ENCODE measurements at places on chromosomes 7 and 10.
A peak's percentile ranks its signal among the peaks of the same experiment; 100 is the strongest.

DNA sequence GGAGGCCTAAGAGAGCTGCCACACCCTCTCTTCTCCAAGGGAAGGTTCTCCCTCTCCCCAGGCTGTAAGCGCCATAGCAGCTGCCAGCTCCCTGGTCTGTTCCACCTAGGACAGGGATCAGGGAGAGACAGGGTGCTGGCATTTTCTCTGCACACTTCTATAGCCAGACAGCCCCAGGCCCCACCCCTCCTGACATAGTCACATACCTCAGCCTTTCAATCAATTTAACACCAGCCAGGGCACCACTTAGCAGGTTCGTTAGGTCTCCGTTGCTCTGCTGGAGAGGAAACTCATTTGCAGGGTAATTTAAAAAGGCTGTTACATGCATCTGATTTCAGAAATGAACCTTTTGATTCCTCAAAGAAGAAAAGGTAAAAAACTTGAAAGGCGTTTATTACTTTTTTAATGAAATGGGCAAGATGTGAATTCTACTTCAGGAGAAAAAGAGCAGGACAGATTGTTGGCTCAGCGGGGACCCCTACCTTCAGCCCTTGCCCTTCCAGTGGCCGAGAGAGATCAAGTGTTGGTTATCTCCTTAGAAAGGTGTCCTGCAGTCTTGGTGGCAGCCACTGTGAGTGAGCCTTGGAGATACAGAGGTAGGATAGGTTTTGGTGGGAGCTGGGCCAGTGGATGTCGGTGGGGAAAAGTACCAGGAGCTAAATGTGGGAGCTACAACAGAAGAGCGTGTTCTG lies 180.5 kb upstream of the GALNT17 start:
- DNase-seq = no peak

DNA sequence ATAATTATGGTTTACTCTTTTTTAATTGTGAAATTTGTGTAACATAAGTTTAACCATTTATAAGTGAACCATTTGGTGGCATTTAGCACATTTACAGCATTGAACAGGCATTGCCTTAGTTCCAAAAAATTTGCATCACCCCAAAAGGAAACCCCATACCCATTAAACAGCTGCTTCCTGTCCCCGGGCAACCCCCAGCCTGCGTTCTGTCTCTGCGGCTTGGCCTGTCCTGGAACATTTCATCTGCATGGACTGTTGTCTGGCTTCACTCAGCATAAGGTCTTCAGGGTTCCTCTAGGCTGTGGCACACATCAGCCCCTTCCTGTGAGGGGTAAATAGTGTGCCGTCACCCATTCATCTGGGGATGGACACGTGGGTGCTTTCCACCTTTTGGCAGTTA lies 6.9 kb downstream of the RET start:
- no peak for DNase-seq

- DNase-seq = no peak
These were observed 1.1 kb downstream of the TRRAP start for GRCh38 chr7:98879198-98879978.

DNA sequence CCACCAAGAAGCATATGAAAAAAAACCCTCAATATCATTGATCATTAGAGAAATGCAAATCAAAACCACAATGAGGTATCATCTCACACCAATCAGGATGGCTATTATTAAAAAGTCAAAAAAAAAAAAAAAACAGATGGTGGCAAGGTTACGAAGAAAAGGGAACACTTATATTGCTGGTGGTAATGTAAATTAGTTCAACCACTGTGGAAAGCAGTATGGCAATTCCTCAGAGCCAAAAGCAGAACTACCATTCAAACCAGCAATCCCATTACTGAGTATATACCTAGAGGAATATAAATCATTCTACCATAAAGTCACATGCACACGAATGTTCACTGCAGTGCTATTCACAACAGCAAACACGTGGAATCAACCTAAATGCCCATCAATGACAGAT lies 46.0 kb downstream of the CNOT4 start:
- no peak for DNase-seq

- DNase-seq = no peak
These were observed 1.9 kb upstream of the HSPA12A start for GRCh38 chr10:116744163-116744753.

GRCh38 chr7:155223503-155223902 lies 74.2 kb upstream of the INSIG1 start:
- no peak for DNase-seq

GRCh38 chr10:112359606-112360307 lies 14.2 kb upstream of the ACSL5 start:
- DNase-seq = no peak

DNA sequence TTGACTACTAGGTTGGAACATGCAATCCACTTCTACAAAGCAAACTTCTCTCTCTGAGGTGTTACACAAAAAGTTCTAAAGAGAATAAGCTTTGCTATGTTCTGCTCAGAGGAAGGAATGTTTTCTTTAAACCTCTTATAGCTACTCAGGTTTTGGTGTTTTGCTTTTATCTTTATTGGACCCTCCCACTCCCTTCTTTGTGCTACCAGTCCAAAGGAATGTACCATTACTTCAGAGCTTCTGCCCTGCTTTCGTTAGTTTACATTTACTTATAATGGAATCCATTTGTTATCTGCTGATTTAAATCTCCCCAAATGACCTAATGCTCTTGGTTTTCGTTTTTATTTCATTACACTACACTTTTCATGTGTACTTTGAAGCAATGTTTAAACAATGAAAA lies 154.9 kb downstream of the ATE1 start:
- DNase-seq = no peak

DNA sequence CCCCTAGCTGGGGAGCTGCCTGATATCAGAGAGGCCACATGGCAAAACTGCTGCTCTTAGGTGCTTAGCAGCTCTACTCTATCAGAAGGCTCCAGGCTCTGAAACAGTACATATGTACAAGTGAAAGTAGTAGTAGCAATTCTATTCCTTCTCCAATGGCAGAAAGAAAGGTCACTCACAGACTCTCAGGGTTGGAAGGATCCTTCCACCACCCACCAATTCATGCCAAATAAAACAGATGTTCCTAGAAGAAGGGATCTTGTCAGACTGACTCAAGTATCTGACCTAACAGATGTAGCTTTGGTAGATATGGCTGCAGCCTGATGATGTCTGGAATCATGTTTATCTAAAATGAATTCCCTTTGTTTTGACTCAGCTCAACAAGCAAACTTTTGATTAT lies 8.0 kb upstream of the ALDH18A1 start:
- DNase-seq = no peak

GRCh38 chr10:79384773-79385391 lies 37.6 kb downstream of the PPIF start:
- no peak for DNase-seq

- DNase-seq = no peak
These were observed 18.6 kb downstream of the MLLT10 start for GRCh38 chr10:21552638-21553037.

DNA sequence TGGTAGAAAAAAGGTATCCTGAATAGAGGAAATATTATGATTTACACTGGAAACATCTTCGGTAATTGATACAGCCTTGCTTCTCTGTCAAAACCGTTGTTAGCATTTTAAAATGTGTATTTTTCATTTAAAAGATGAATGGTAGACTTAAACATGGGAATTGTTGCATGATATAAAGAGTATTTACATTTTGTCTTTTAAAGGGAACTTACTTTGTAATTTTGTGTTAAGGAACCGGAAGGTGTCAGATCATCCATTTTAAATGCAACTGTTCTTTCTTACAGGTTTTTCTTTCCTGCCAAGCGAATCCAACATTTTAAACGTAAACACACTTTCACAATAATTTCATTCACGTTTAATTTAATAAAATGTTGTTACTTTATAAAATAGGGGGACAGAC lies 1.8 kb upstream of the IGF2BP3 start:
- no peak for DNase-seq

DNA sequence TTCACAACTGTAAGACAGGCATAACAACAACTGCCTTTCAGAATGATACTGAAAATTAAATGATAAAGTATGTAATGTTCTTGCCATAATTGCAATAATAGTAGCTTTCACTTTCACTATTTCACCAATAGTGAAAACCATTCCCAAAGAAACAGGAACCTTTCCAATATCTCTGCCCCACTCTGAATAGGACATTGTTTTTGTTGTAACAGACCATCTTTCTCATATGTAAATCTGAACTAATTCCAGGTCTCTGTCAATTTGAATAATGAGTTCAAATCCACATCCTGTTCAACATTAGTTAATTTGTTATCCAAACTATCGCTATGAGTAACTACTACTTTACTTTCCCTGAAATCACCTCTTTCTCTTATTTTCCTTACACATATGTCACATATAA lies 148.0 kb downstream of the LRRN3 start:
- DNase-seq = no peak

GRCh38 chr10:132011024-132011423 lies 29.3 kb upstream of the BNIP3 start:
- DNase-seq = peak; percentile 74

GRCh38 chr7:110786328-110786965 lies 304.5 kb upstream of the LRRN3 start:
- no peak for DNase-seq

DNA sequence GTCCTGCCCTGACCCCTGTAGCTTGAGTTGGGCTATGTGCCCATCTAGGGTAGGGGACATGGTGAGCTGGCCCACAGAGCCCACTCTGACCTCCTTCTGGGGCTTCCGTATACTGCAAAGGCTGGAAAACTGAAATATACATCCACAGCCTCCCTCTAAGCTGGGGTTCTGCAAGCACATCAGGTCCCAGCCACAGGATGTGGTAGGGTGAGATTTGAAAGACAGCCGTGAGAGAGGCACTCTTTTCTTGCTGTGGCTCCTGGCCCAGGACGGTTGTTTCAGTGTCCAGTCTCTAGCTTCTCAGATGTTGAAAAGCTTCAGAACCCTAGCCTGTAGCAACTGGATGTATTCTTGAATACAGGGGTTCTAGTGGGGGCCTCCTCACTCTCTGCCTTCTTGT lies 60.1 kb upstream of the ADRB1 start:
- no peak for DNase-seq

- no peak for DNase-seq
These were observed 95.4 kb upstream of the SEMA3C start for GRCh38 chr7:81014266-81014665.

DNA sequence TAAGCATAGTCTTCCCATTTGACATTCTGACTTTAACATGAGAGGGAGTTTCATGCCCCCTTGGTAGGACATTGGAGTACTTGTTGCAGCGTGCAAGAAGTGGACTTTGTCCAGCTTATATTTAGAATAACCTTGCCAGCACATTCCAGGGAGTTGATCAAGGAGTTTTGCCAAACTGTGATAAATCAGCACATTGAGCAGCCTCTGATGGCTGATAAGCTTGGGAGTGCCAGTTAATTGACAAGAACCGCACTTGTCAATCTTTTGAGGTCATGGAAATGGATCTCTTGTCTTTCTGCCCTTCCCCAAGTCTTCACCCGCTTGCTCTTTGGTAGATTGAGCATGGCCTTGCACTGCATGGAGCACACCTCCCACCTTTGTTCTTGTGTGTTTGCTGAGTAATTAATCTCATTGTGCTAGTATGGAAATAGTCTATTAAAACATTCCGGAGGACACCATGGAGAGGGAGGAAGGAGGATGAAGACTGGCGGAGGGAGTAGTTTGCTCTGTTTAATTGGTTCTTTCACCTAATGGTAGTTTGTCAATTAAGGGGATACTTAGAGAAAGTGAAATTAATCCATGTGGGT lies 668.5 kb upstream of the GALNT17 start:
- DNase-seq = no peak

GRCh38 chr7:98286093-98286539 lies 4.6 kb downstream of the BRI3 start:
- DNase-seq = peak; percentile 77

GRCh38 chr7:114957444-114957843 lies 35.5 kb downstream of the MDFIC start:
- no peak for DNase-seq

DNA sequence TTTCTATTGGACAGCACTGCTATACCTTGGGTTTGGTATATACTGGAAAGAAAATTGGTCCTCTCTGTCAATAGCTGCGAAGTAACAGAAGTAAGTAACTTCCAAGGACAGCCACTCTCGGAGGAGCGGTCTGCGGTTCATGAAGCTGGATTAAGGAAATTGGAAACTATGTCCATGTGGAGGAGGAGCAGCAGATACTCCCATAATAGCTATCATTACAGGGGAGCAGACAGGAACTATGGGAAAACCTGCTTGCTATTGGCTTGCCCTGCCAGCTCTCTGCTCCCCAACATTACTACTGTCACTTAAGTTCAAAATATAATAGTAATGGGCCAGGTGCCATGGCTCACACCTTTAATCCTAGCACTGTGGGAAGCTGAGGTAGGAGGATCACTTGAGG lies 83.9 kb upstream of the TRIL start:
- DNase-seq = no peak

GRCh38 chr7:111510584-111511378 lies 51.5 kb downstream of the IMMP2L start:
- no peak for DNase-seq

DNA sequence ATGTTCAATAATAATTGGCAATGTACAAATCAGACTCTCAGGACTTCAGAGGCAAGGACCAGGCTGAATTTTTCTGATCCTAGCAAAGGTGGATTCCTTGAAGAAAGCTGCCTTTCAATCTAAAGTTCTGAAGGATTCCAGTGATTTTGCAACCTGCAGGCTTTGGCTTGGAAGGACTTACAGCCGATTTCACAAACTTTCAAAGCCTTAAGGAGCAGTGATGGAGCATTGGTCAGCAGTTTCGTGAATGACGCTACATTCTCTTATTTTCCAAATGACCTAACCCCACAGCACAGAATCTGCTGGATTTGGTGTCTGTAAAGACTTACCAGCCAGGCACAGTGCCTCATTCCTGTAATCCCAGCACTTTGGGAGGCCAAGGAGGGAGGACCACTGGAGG lies 167.5 kb downstream of the ARHGAP12 start:
- DNase-seq = no peak

- DNase-seq = no peak
These were observed 82.0 kb downstream of the KIF20B start for GRCh38 chr10:89783406-89783805.

- no peak for DNase-seq
These were observed 3.6 kb downstream of the ZSCAN21 start for GRCh38 chr7:100053215-100053614.

- DNase-seq = no peak
These were observed 99.3 kb downstream of the SEC23IP start for GRCh38 chr10:119991816-119992215.

GRCh38 chr10:28263136-28263857 lies 39.6 kb downstream of the MPP7 start:
- no peak for DNase-seq

DNA sequence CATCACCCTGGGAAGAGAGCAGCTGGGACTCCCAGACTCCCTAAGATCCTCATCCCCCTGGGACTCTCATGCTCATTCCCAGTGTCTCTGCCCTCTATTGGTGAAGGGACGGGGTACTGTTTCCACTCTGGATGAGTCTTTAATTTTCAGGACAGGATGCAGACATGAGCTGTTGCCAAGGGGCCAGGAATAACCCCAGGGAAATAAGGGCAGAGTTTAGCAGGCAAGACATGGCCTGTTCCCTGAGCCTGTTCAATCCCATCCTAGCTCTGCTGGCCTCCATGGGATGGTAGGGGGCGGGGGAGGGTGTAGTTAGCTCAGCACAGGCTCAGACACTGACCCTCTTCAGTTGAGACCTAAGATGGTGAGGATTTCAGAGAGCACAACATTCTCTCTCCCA lies 14.0 kb downstream of the C10orf105 start:
- no peak for DNase-seq

GRCh38 chr7:135368416-135369186 lies 135.0 kb downstream of the STRA8 start:
- no peak for DNase-seq

Measured in left ventricle myocardium superior (tissue), 1 donor.